ENCODE measurements at places on chromosomes 16 and 17. TPM values are rescaled to one million over a fixed set of nuclear protein-coding genes. Genes with fewer than 3 reads are reported as not detected.

DNA sequence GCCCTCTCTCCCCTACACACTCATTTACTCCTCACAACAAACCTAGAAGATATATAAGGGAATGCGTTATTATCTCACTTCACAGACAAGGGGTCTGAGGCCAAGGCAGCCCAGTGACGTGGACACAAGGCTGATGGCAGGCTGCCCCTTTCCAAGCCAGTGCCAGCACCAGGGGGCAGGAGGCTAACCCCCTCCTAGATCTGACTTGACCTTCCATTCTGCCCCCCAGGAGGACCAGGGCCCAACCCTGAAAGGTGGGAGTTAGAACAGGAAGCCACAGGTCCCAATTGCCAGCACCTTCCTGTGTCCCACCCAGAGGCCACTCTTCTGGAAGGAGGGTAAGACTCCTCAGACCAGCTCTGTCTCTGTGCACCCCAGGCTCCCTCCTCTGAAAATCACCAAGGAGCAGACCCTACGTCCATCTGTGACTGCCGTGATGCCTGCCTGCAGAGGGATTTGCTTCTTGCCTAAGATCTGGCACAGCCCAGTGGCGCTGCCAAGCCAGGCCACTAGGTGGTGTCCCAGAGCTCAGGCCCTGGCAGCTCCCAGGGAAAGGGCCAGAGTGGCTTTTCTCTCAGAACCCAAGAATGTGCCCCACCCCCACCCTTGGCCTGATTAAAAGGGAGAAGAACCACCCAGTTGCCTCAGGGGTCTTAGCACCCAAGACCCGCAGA lies 42.4 kb upstream of the MRPS23 start:
- H3K27ac ChIP-seq = no peak overlapping the region
- H3K36me3 ChIP-seq = no peaks in the 10 kb centered on the region
- H3K4me3 ChIP-seq = no peak overlapping the region

DNA sequence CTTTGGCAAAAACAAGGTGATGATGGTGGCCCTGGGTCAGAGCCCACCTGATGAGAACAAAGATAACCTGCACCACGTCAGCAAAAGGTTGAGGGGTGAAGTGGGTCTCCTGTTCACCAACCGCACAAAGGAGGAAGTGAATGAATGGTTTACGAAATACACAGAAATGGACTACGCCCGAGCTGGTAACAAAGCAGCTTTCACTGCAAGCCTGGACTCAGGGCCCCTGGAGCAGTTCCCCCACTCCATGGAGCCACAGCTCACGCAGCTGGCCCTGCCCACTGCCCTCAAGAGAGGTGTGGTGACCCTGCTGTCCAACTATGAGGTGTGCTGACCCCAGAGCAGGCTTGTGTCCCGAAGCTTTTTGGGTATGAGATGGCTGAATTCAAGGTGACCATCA lies 29.7 kb upstream of the DLX4 start:
- peaks cover 38% of the 10 kb centered on the region for H3K27me3 ChIP-seq
- no peaks in the 10 kb centered on the region for H3K4me1 ChIP-seq
- no peak for DNase-seq
- no peaks in the 10 kb centered on the region for H3K36me3 ChIP-seq

DNA sequence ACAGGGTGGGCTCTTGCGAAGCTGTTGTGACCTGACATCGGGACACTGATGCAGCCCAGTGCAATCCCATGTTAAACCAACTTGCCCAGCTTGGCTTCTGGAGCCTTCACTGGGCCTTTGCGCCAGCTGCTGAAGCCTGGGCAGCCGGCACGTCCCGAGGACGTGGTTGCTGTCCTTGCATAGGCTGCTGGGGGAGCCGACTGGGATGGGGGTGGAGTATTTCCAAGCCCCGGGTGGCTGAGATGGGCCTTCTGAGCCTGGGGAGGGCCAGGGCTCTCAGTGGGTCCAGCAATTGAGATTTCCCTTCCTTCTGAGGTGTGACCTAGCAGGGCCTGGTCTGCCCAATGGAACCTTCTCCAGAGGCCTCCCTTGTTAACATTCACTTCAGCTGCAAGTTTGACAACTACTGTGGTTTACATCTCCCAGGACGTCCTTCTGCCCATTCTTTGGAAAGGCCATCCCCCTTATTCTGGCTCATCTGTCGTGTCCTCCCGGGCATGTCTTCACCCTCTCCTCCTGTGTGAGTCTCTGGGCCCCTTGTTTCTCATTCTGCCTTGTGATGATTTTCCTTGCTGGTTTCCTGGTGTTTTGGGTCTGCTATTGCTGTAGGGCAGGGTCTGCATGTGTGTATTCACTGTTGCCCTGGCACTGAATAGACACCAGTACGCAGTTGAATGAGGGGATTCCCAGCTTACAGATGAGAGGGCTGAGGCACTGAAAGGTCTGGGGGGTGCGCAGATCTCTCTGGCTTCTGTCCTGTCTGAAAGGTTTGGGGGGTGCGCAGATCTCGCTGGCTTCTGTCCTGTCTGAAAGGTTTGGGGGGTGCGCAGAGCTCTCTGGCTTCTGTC lies 34.4 kb downstream of the HAPSTR1 start:
- peak overlapping the region; percentile 44 for H3K27ac ChIP-seq
- peaks cover 67% of the 10 kb centered on the region for H3K4me1 ChIP-seq
- H3K27me3 ChIP-seq = no peaks in the 10 kb centered on the region
- peaks cover 4% of the 10 kb centered on the region for H3K36me3 ChIP-seq

- no peaks in the 10 kb centered on the region for H3K27me3 ChIP-seq
- no peaks in the 10 kb centered on the region for H3K36me3 ChIP-seq
- no peak overlapping the region for H3K4me3 ChIP-seq
- no peaks in the 10 kb centered on the region for H3K4me1 ChIP-seq
These were observed 3.7 kb upstream of the ZNF19 start for GRCh38 chr16:71492786-71493185.

- H3K27ac ChIP-seq = no peak overlapping the region
- no peaks in the 10 kb centered on the region for H3K27me3 ChIP-seq
- no peaks in the 10 kb centered on the region for H3K4me1 ChIP-seq
These were observed 43.9 kb downstream of the TMEM186 start for GRCh38 chr16:8753416-8754054.

DNA sequence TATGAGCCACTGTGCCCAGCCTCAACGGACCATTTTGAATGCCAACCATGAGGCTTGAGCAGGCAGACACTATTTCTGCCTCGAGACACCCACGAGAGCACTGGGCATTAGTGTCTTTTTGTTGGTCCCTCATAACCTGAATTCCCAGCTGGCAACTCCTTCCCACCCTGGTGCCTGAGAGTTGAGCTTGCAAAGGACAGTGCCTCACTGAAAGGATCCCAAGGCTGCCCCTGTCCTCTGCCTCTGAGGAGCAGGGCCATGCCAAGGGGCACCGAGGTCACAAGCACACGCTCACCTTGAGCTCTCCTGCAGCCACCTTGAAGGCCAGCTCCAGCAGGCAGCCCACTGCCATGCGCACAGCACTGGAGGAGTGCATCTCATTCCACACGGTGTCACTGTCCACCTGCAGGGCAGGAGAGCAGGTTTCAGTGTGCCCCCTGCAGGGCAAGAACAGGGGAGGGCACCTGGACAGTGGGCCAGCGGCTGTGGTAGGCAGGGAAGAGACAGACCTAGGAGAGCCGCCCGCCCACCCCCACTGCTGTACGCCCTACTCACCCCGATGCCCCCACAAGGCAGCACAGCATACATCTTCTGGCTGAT lies 12.8 kb downstream of the G6PC3 start:
- peaks cover 22% of the 10 kb centered on the region for H3K4me1 ChIP-seq
- H3K4me3 ChIP-seq = no peak overlapping the region
- no peaks in the 10 kb centered on the region for H3K27me3 ChIP-seq
- no peak for DNase-seq

- no peak for DNase-seq
- H3K27me3 ChIP-seq = no peaks in the 10 kb centered on the region
- H3K4me1 ChIP-seq = no peaks in the 10 kb centered on the region
- H3K36me3 ChIP-seq = no peaks in the 10 kb centered on the region
- H3K4me3 ChIP-seq = no peak overlapping the region
- no peak overlapping the region for H3K27ac ChIP-seq
These were observed 7.4 kb upstream of the P2RX1 start for GRCh38 chr17:3923466-3924190.

DNA sequence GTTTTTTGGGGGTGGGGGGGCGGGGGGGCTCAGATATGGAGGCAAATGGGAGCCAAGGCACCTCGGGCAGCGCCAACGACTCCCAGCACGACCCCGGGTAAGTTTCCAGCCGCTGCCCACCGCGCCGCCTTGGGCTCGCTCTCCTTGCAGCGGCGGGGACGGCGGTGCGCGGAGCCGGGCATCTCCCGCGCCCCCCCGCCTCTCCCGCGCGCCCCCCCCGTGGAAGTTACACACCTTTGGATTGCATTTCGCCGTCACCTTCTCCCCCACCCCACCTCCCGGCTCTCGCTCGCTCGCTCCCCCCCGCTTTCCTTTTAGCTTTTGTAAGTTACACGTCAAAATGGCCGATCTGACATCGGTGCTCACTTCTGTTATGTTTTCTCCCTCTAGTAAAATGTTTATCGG lies 387 bp downstream of the MSI2 start:
- H3K4me1 ChIP-seq = peaks cover 48% of the 10 kb centered on the region
- H3K36me3 ChIP-seq = peaks cover 8% of the 10 kb centered on the region
- H3K4me3 ChIP-seq = peak overlapping the region; percentile 82
- H3K27ac ChIP-seq = peak overlapping the region; percentile 57
- H3K27me3 ChIP-seq = no peaks in the 10 kb centered on the region

DNA sequence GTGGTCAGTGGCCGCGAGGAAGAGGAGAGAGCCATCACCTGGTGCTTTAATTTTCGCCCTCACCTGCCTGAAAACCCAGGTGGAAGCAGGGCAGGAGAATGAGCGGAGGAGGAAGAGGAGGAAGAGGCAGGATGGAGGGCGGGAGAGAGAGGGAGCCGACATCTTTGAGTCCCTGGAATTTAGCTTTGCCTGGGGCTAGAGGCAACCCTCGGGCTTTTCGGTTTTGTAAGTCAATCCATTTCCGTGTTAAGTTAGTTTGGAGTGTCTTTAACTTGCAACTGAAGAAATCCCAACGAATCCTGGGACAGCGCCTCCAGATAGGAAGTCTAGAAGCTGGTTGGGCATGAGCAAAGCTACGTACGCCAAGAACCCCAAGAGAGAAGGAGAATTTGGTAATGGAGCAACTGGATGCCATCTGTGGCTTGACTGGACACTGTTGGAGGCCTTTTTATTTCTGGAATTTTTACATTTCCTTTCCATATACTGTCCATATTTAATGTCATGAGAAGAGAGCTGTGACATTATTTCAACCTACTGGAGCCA lies 36.9 kb upstream of the ATP2A3 start:
- no peak for DNase-seq
- no peak overlapping the region for H3K4me3 ChIP-seq
- peaks cover under 1% of the 10 kb centered on the region for H3K36me3 ChIP-seq
- H3K4me1 ChIP-seq = peaks cover 6% of the 10 kb centered on the region

DNA sequence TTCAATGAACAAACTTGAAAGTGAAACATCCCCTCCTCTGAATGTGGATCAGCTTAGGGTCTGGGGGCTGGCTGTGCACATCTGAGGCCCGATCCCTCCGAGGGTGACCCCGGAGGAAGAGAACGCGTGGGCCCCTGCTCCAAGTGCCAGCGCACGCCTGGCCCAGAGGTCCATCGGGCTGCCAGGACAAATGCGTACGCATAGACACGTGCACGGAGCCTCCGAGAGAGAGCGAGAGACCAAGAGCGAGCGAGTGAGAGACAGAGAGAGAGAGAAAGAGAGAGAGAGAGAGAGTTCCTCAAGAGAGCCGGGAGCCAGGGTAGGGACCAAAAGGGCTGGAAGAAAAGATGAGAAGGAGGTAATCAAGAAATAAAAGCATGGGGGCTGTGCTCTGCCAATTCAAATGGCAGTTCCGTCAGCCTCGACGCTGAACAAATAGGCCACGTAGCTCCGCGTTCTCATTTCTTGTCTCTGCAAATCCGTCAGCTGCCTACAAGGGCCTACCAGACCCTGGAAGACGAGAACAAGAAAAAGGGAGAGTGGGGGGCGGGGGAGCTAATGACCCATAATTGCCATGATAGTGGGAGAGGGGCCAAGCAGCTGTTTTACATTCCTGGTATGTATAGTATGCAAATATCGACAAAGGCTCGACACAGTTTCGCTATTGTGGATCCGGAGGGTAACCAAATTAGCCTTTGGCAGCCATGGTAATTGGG lies 435.3 kb upstream of the ZFHX3 start:
- H3K4me1 ChIP-seq = no peaks in the 10 kb centered on the region
- H3K36me3 ChIP-seq = no peaks in the 10 kb centered on the region
- H3K27ac ChIP-seq = no peak overlapping the region
- DNase-seq = no peak
- peak overlapping the region; percentile 13 for H3K4me3 ChIP-seq
- H3K27me3 ChIP-seq = peaks cover 21% of the 10 kb centered on the region

DNA sequence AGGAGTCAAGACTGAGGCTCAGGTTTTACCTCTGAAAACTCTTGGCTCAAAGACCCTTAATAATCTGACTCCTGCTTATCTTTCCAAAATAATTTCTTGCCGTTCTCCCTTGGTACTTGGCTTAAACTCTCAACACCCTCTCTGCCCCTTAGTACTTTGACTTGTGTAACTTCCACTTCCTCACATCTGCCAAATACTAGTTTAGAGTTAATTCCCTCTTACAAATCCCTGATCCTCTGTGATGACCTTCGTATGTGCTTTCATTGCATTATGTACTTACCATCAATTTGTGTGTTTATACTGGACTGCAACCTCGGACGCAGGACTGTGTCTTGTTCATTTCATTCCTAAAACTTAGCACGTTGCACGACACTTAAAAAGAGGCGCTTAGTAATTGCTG lies 35.2 kb downstream of the ZNF207 start:
- no peak overlapping the region for H3K27ac ChIP-seq
- H3K27me3 ChIP-seq = no peaks in the 10 kb centered on the region
- no peak overlapping the region for H3K4me3 ChIP-seq
- peaks cover 11% of the 10 kb centered on the region for H3K4me1 ChIP-seq
- peaks cover 18% of the 10 kb centered on the region for H3K36me3 ChIP-seq

Gene GRIN2A
- total RNA-seq = not detected

Gene HSD11B2
- 1.1 TPM for total RNA-seq

Gene CACNG3
- total RNA-seq = not detected

Measured in activated T-cell treated with anti-CD3 and anti-CD28 coated beads, Interleukin-2, amount 50 U/mL, for 72 hours (primary cell).